Stimulated activated CD4-positive, alpha-beta T cell treated with anti-CD3 and anti-CD28 coated beads, Interleukin-4, amount 100 ng/mL, for 48 hours (primary cell): ENCODE measurements at places on chromosomes 4 and X.

DNA sequence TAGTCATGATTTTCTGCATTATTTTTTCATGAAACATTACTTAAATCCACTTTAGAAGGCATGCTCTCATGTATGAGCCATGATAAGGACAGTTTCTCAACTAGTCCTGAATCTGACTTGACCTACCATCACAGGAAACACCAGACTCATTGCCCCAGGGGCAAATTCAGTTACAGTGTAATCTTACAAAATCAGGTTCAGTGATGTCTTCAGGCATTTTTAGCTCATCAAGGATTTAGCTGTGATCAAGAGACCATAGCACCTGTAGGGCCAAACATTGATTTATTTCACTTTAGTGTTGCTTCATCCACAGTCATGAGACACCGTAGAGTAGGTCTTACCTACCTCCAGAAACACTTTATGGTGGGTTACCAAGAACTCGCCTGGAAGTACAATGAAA is 3.1 kb upstream of the TASL start:
- no peak for DNase-seq

- DNase-seq = no peak
Measured at GRCh38 chr4:86160426-86160825, 199.4 kb downstream of the MAPK10 start.

GRCh38 chrX:861340-861890 is 230.8 kb downstream of the SHOX start:
- no peak for DNase-seq

GRCh38 chr4:158840131-158840530 is 71.3 kb downstream of the FNIP2 start:
- DNase-seq = no peak

DNA sequence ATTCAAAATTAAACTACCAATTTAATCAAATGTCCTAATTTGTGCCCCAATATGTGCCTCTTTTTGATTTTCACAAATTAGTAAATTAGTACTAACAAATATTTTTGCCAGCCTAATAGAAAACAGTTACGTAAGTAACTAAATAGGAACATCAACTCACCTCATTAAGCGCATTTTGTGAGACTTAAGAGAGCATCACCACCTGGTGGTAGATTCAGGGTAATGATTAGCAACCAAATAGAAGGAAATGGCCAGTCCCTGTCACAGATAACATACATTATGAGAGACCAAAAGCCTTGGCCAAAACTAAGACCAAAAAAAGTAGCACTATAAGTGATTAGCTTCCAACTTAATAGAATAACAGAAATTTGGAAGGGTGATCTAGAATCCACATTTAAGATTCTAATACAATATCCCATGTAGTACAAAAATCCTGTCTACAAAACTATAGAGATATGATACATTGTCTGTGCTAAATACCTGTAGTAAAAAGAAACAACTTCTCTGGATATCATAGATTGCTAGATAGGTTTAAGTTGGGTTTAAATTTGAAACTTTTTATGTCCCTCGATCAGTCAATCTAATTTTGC is 46.7 kb downstream of the C4orf46 start:
- no peak for DNase-seq

DNA sequence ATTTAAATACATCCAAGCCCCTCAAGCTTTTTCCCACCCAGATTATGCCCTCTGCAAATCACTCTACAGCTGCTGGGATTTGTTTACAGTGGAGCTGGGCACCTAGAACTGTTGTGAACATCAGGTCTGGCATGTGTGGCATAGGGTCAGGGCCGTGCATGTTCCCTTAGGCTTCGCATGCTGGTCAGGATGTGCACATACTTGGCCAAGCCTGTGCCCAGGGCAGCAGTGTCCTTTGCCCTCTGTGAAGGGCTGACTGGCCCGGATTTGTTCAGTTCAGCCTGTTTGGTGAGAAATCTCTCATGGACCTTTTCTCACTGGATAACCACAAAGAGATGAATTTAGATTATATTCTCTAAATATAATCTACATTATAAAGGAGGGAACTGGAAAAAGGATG is 471.9 kb downstream of the TRIML1 start:
- DNase-seq = no peak

GRCh38 chr4:109999585-109999912 is 86.9 kb downstream of the EGF start:
- DNase-seq = no peak

DNA sequence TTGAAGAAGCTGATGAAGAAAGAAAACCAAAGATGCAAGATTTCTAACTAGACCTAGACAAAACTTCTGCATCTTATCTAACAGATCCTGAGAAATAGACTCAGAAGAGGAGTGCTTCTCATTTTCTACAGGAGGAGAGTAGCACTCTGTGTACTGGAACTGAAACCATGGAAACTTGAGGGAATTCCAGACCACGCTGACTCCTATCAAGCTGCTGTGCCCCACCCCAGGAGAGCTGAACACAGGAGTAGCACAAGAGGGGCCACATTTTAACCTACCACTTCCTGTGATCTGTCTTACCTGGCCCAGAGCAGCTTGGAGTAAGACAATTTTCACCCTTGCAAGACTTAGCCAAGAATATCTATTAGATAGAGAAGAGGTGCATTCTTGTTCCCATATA is 248.9 kb downstream of the SCFD2 start:
- no peak for DNase-seq

- no peak for DNase-seq
Measured at GRCh38 chr4:159483782-159484741, 381.2 kb downstream of the RAPGEF2 start.

DNA sequence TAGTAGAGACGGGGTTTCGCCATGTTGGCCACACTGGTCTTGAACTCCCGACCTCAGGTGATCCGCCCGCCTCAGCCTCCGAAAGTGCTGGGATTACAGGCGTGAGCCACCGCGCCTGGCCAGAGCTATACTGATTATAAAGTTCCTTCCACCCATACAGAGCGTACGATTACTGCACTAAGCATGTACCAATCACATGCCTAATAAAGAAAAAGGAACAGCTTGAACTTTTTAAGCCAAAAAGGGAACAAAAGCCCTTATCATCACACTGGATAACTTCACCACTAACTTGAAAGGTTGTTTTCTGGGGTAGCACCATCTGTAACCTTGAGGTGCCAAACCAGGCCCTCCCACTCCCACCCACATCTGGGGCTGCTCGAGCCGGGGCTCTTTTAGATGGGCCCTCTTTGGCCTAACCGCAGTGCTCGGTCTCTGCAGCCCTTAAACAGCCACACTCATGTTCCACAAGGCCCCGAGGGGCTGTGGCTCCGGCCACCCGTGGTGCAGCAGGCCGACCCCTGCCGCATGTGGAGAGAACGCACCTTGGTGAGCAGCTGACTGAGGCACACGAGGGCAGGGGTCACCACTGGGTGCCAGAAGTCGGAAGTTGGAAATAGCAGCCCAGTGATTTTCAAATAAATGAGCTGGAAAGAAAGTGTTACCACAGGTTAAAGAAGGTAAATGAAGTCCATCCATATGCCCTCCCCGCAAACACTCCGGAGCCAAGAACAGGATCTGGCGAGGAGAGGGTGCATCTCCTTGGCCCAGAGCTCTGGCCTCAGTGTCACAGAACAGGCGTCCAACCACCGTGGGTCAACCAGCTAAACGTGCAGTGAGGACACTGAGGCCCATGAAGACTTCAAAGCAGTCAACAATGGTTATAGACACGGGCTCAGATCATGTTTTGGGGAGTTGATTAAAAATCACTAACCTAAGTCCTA is 18.4 kb downstream of the NOP14 start:
- DNase-seq = no peak

GRCh38 chr4:151992332-151993154 is 231.7 kb upstream of the GATB start:
- DNase-seq = no peak

GRCh38 chr4:28686618-28687017 is 1826.0 kb downstream of the STIM2 start:
- DNase-seq = no peak

GRCh38 chrX:1554469-1555210 is 17.7 kb upstream of the P2RY8 start:
- DNase-seq = no peak

DNA sequence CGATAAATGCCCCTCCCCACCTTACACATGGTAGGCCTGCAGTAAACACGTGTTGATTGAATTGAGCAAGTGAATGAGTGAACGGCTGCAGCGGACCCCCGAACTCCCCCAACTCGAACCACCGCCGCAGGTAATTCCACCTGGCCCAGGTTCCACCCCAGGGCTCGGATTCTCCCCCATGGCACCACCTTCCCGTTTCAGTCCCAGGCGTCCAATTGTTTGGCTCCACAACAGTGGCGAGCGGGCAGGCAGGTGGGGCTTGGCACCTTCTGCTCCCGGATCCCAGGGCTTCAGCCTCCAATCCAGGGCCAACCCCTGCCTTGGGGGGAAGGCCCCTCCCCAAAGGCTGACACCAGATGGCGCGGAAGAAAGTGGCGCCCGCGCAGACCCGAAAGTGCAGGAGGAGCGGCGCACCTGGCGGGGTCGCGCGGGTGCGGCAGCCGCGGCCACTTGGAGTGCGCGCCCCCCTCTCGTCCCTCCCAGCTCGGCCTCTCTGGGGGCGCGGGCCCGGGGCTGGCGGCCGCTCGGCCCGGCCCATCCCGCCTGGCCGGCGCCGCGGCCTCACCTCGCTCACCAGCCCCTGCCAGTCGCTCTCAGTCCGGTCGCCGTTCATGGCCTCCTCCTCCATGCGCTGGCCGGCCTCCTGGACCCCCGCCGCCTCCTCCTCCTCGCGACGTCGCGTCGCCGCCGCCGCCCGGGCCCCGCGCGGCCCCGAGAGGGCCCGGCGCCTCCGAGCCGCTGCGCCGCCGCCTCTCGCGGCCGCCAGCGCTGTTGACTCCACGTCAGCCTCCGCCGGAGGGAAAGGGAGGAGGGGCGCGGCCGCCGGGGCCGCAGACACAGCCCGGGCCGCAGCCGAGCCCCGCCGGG is at the start of gene CCDC149:
CCDC149 (minus strand) TSS at position 791 of the 867 bp plus-strand sequence; CDS start at position 613, 178 bp downstream.
- DNase-seq = no peak

DNA sequence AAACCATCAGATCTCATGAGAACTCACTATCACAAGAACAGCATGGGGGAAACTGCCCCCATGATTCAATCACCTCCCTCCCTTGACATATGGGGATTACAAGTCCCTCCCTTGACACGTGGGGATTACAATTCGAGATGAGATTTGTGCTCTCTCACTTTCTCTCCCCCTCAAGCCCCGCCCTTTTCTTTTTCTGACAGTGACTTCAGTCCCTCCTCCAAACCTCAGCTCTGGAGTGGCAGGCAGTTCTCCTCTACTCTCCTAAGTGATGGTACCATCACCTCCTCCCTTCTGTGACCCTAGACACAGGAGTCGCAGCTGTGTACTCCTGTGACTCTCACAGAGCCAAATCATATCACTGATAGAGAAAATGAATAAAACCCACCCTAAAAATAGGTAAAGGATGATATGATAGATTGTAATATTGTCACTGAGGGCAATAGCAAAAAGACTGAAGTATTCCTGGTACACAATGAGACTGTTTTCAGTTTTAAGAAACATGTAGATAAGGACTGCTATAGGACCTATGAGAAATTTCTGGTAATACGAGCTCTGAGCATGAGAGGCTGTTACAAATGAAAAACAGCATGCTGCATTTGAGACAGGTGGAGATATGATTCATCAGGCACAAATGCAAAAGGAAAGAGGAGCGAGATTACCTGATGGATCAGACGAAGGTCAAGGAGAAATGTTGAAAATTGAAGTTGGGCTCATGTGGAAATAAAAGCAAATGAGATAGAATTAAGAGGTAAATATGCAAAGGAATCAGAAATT is 101.2 kb upstream of the CBLL2 start:
- no peak for DNase-seq

- no peak for DNase-seq
Measured at GRCh38 chrX:13863324-13863723, 46.4 kb upstream of the GPM6B start.

GRCh38 chr4:55729351-55730279 is 90.0 kb upstream of the EXOC1L start:
- no peak for DNase-seq

DNA sequence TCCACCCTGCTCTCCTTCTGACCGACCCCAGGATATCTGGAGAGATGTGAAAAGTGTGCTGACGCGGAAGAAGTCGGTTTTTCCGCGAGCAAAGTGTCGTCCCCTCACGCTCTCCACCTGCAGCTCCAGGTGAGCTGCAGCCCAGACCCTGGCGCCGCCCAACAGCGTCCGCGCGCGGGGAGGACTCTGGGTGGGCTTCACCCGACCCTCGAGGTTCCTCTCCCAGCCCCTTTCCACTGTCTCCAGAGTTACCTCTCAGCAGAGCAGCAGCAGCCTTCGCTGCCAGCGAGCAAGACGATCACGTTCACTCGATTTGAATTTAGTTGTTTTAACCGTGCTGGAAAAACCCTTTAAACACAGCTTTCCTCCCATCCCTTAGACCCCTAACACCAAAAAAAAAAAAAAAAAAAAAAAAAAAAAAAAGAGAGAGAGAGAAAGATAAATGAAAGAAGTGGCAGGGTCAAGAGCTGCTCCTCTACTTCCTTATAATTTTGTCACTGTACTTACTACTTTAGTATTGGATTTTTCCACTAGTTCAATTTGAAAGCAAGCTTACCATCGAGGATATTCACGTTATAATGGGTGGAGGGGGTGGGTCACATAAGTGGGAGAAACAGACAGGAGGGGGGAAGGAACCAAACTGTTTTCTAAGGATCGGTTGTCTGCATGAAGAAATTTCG is 758 bp upstream of the NR3C2 start:
- no peak for DNase-seq

DNA sequence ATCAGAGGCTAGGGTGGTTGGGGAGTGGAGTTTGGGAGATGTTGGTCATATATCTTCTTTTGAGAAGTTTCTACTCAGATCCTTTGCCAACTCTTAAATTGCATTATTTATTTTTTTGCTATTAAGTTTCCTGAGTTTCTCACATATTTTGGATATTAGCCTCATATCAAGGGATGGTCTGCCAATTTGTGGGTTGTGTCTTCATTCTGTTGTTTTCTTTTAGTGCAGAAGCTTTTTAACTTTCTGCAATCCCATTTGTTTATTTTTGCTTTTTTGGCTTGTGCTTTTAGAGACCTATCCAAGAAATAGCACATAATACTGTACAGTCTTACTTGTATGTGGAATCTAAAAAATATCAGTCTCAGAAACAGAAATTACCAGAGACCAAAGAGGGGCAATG is 509.2 kb upstream of the HS3ST1 start:
- no peak for DNase-seq

DNA sequence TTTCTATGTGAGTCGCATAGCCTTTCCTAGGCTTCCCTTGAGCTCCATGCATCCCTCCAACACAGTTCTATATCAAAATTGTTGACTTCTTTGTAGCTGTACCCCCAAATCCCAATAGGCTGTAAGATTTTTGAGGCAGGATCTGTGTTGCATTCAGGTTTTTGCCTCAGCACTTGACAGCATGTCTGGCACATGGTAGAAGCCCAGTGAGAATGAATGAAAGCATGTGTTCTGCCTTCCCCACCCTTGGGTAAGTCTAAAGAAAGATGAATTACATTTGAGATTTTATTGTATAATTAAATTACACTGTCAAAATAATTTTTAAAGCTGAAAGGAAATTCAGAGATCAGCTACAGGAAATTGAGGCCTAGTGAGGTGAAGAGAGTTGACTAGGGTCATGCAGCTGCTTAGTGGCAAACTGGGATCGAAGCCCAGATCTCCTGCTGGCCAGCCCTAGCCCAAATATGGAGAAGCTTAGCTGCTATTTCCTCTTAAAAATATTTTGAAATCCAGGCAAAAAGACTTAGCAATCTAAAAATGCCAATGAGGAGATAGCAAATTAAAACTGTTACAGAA is 122.5 kb downstream of the SPATA18 start:
- DNase-seq = no peak
